Activated T-helper 1 cell treated with anti-CD3 and anti-CD28 coated beads, Interleukin-12 subunit alpha, Interleukin-12 subunit beta, Interleukin-2, Interleukin-4 antibody, amounts not matched to agents 30 ng/mL and 10 ng/mL and 1 ng/mL, durations not matched to agents 14 hours and 24 hours and 36 hours (primary cell): ENCODE measurements at places on chromosomes 12 and 14.

GRCh38 chr14:85519661-85520305 is 10.2 kb upstream of the FLRT2 start:
- H3K36me3 ChIP-seq: no peaks in the 10 kb centered on the region
- no peak overlapping the region for H3K4me3 ChIP-seq
- no peaks in the 10 kb centered on the region for H3K27me3 ChIP-seq
- H3K27ac ChIP-seq: no peak overlapping the region

- H3K27me3 ChIP-seq: peaks cover 17% of the 10 kb centered on the region
- no peak for DNase-seq
- H3K36me3 ChIP-seq: no peaks in the 10 kb centered on the region
- H3K4me3 ChIP-seq: no peak overlapping the region
- peaks cover 29% of the 10 kb centered on the region for H3K4me1 ChIP-seq
- no peak overlapping the region for H3K27ac ChIP-seq
Measured at GRCh38 chr14:23125011-23125410, 6.0 kb upstream of the CEBPE start.

GRCh38 chr12:49888461-49889151 is 15.1 kb downstream of the FAIM2 start:
- no peak overlapping the region for H3K27ac ChIP-seq
- no peaks in the 10 kb centered on the region for H3K36me3 ChIP-seq
- H3K4me3 ChIP-seq: no peak overlapping the region
- H3K4me1 ChIP-seq: no peaks in the 10 kb centered on the region
- no peak for DNase-seq

DNA sequence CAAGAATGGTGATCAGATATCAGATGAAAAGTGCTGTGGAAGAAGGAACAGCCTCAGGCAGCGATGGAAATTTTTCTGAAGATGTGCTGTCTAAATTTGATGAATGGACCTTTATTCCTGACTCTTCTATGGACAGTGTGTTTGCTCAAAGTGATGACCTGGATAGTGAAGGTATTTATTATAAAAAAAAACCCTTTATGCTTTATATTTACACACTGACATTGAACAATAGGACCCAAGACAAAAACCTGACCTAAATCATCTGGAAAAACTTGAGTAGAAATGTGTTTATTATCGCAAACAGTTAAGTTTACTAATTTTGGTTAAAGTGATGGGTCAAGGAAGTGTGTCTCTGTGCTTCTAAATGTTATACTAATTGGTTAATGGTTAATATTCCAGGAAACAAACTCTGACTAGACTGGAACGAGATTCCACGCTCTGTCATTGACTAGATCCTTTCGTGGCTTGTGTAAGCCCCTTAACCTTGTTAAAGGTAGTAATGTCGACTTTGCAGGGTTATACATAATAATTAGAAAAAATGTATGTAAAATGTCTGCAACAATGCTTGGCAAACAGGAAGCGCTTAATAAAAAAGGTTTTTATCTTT is 62.7 kb downstream of the LRRK2 start:
- no peak overlapping the region for H3K4me3 ChIP-seq
- H3K36me3 ChIP-seq: no peaks in the 10 kb centered on the region
- no peaks in the 10 kb centered on the region for H3K4me1 ChIP-seq
- H3K27me3 ChIP-seq: no peaks in the 10 kb centered on the region

DNA sequence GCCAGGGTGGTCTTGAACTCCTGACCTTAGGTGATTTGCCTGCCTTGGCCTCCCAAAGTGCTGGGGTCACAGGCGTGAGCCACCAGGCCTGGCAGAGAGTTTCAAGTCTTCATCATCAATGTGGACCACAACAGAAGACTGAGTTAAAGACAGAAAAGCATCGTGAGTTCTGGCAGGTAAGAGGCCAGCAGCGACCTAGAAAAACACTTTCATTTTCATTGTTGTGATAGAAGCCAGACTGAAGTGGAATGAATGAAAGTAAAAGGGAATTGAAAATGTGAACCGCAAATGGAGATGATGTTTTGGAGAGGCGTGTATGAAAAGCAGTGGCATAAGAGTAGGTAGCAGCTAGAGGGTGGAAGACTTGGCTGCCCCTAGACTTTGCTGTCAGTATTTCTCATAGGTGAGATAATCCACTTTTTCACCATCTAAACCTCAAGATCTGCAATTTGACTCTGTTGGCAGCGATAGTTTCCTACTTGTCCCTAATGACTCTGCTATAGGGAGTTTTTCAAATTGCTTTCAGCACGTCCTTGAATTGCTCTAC is 47.1 kb upstream of the PLEKHA5 start:
- H3K4me1 ChIP-seq: no peaks in the 10 kb centered on the region
- H3K27me3 ChIP-seq: no peaks in the 10 kb centered on the region
- no peak overlapping the region for H3K27ac ChIP-seq
- no peaks in the 10 kb centered on the region for H3K36me3 ChIP-seq
- DNase-seq: no peak

GRCh38 chr12:105713606-105714305 is 383.3 kb downstream of the C12orf75 start:
- peaks cover 6% of the 10 kb centered on the region for H3K27me3 ChIP-seq
- no peak for DNase-seq
- no peaks in the 10 kb centered on the region for H3K36me3 ChIP-seq
- H3K4me1 ChIP-seq: no peaks in the 10 kb centered on the region
- no peak overlapping the region for H3K4me3 ChIP-seq

GRCh38 chr12:12121061-12121460 is 50.3 kb downstream of the BCL2L14 start:
- H3K27me3 ChIP-seq: peaks cover 2% of the 10 kb centered on the region
- no peak overlapping the region for H3K27ac ChIP-seq
- no peak for DNase-seq
- H3K36me3 ChIP-seq: no peaks in the 10 kb centered on the region
- no peak overlapping the region for H3K4me3 ChIP-seq
